NCI-H69 (cell line): ENCODE measurements at places on chromosomes 7 and 10.
A peak's percentile ranks its signal among the peaks of the same experiment; 100 is the strongest.

GRCh38 chr10:130111113-130111851, 652 bp upstream of the C10orf143 start:
- DNase-seq, result peak; percentile 95

DNA sequence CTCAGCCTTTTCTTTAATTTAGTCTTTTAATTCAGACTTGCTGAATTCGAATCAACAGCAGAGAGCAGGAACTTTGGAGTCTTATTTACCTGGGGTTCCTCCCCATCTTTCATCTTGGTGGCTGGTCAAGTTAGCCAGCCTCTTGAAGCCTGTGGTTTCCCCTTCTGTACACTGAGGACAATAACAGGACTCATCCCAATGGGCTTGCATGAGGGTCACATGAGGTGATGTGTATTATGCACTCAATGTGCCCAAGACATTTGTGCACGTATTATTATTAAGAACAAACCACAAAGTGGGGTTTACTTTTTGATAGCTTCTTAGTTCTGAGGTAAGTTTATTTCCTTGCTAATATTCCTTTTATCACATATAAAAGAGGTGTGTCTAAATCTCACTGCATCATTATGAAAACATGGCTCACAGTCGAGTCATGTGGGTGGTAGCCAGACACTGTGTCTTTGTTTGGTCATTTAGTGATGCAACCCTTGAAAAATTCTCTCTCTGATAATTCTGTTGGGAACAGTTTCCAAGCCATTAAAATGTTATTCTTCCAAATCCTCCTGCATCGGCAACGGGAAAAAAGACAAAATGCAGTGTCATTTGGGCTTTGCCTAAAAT, 86.5 kb upstream of the GRB10 start:
- DNase-seq, result no peak

GRCh38 chr10:69863580-69863979, 61.9 kb downstream of the COL13A1 start:
- DNase-seq, result no peak

- no peak for DNase-seq
These were observed 14.6 kb downstream of the GSDME start for GRCh38 chr7:24742506-24743162.
